HFFc6 (cell line): ENCODE measurements at places on chromosomes 1 and 21.

GRCh38 chr21:43211760-43212115 is 42.9 kb downstream of the CRYAA start:
- no peak for DNase-seq

- no peak for DNase-seq
Observed at GRCh38 chr1:221908573-221908972, 166.7 kb upstream of the DUSP10 start.

DNA sequence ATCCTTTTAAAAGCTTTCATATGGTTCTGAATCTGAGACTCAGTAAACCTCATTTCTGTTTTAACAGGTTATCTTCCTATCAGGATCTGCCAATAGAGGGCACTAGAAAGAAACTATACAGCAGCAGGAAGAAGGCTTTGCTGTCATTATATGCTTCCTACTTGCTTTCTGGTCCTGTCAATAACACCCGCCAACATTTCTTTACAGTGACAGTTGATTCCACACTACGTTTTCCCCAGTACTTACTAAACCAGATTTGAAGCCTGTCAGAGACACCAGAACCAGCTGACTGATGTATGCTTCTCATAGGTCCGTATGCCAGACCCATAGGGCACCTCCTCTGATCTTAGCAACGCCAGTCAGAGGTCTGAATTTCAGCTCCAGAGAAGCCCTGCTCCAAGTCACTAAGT is 341.0 kb upstream of the NEGR1 start:
- peak; percentile 51 for DNase-seq

DNA sequence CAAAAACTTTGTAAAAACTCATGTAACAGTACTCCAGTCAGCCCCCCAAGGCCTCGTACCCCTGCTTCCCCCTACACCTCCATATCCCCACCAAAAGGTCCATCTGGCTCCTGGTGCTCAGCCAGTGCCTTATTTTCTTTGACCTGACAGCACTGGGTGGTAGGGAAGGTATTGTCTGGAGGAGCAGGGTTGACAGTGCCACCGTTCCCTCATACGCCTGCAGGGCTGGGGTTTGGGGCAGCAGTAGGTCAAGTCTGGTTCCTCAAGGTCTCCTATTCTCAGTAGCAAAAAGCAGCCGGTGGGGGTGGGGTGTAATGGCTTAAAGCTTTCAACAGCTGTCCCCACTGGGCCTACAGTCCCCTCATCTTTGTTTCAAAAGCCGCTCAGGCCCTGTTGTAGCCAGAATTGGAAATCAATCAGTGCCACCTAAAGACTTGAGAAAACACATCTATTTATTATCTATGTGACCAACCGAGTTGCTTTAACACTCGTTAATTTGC is 25.3 kb upstream of the TTF2 start:
- DNase-seq, result no peak

- no peak for DNase-seq
Observed at GRCh38 chr21:31255896-31256295, 88.2 kb downstream of the TIAM1 start.

- no peak for DNase-seq
Observed at GRCh38 chr21:18769599-18769998, 366.0 kb upstream of the TMPRSS15 start.

- DNase-seq, result no peak
Observed at GRCh38 chr1:14217384-14217783, 381.1 kb upstream of the KAZN start.

DNA sequence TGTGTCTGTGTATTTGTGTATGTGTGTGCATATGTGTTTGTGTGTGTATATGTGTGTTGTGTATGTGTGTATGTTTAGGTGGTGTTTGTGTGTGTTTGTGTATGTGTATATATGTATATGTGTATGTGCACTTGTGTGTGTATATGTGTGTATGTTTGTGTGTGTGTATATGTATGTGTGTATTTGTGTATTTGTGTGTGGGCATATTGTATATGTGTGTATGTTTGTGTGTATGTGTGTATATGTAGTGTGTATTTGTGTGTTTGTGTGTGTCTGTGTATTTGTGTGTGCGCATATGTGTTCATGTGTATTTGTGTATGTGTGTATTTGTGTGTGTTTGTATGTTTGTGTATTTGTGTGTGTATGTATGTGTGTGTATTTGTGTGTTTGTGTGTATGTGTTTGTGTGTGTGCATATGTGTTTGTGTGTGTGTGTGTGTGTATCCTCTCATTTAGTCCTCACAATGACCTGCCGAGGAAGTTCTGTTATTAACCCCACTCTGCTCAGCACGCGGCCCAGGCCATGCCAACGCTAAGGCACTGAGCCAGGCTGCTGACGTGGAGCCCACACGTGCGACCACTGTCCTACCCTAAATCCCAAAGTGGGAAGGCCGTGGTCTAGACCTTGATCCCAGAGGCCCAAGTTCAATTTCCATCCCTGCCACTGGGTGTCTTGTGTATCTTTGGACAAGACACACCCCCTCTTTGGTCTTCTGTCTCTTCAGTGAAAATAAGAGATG is 43.2 kb upstream of the TMEM51 start:
- DNase-seq, result no peak

- DNase-seq, result no peak
Observed at GRCh38 chr21:25903607-25904006, 168.8 kb downstream of the GABPA start.

GRCh38 chr1:12159816-12160215 is 7.0 kb upstream of the TNFRSF1B start:
- no peak for DNase-seq

GRCh38 chr1:221868593-221869303 is 126.9 kb upstream of the DUSP10 start:
- DNase-seq, result peak; percentile 85

DNA sequence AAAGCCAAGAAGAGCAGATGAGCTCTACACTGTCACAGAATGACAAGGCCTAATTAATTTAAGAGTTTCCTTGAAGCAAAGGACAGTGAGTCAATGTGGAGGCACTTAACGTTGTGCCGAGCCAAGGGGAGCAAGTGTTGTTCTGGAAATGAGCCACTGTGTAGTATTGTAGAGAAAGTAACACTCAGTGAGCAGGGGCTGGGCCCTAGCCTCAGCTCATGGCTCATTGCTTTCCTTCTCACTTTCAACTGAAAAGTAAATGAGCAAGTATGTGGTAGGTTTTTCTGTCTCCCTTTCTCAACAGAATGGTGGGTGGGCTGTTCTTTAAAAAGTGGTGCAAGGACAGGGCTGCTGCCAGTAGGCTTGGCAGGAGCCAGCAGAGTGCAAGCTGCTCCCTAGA is 11.8 kb upstream of the KIAA0040 start:
- no peak for DNase-seq

DNA sequence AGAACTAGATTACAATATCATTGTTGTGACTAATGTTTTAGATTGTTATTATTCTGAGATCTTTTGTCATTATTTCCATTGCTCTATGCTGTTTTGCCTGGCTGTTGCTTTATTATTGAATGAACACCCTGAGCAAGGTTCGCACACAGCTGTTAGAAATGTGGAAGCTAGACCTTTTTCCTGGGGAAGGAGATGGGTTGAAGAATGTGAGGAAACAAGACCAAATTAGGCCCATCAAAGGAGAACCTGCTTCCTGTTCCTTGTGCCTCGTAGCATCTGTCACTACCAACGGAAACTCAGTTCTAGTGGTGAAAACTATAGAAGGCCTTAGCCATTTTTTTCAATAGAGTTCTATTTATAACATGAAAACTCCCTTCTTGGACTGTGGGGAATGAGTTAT is 68.7 kb downstream of the RGL1 start:
- no peak for DNase-seq

DNA sequence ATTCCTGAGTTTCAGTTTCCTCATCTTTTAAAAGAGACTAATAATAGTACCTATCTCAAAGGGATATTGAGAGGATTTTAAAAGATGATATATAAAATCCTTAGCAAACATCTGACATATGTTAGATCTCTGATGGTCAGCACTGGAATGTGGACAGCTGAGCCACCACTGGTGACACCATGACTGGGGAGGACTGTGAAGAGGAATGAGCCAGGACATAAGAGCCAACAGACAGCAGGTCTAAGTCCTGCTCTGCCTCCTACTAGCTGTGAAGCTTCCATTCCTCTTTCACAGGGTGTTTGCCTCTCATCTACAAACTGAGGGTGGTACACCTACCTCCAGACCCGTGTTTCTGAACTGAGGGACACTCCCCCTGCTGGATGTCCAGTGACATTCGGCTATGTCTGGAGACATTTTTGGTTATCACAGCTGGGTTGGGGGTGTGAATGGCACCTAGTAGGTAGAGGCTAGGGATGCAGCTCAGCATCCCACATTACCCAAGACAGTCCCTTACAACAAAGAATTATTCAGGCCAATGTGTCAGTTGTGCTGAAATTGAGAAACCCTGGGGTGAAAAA is 109.1 kb upstream of the OLIG2 start:
- no peak for DNase-seq

GRCh38 chr1:212518188-212519054 is 85.7 kb downstream of the NENF start:
- DNase-seq, result peak; percentile 70

DNA sequence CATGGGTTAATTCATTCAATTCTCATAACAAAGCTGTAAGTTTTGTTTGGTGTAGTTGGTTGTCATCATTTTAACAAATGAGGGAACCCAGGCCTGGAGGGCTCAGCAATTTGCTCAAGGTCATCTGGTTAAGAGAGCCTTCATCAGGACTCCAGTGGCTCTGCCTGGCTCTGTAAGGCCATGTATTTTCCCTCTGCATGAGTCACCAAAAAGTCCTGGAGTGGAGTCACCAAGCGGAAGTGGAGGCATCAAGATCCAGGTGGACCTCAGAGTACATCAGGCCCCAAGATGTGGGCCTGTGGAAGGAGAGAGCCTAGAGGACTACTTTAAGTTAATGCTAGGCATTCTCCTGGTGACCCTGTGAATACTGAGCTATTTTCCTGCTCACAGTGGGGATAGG is 30.0 kb upstream of the RBM15 start:
- peak; percentile 60 for DNase-seq

DNA sequence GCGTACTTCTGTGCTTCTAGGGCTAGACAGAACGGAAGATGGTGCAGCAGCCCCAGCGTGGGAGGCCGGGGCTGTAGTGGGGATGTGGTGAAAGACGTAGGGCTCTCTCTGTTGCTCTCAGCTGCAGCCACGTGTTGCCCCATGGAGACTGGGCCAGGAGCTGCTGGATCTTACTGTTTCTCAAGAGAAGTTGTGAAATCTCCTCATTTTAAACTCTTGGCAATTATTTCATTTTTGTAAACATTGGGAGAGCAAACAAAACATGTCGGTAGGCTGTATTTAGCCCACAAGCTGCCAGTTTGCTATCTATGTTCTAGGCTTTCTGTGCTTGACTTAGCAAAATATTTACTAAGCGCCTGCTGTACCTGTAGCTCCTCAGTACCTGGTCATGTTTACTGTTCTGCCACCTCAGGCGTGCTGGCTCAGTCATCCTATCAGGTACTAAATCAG is 15.9 kb upstream of the ELOA start:
- DNase-seq, result no peak

DNA sequence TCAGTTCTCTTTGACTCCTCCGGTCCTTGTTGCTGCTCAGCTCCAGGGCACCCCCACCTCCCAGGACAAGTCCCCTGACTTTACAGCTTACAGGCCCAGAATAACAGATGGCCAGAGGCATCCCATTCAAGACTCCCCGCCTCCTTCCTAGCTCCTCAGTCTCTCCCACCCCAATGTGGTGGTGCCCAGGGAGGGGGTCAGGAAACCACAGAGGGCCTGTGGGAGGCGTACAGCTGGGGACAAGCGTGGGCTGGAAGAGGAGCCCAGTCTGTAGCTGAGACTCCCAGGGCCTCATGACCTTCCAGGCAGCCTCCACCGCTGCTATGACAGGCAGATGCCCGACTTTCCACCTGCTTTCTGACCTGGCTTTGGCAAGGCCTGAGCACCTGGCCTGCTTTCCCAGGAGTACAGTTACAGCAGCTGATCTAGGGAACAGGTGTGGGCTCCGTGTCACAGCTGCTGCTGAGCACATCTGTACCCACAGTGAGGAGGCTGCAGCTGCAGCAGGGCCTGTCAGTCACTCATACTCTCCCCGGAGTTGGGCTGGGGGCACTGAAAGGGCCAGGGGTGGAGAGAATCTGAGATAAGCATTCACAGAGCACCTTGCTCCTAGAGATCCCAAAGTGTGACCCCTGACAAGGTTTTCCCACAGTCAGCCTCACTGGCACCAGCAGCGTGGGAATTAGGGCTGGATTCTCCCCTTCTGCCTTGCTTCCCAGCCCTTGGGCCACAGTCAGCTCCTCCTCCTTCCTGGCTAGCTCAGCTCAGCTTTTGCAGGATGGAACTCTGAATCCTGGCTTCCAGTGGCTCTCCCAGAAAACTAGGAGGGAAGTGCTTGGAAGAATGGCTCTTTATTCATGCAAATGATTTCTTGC is 7.1 kb upstream of the NAV1 start:
- no peak for DNase-seq

GRCh38 chr1:3346478-3346877 is 108.0 kb upstream of the ARHGEF16 start:
- no peak for DNase-seq

DNA sequence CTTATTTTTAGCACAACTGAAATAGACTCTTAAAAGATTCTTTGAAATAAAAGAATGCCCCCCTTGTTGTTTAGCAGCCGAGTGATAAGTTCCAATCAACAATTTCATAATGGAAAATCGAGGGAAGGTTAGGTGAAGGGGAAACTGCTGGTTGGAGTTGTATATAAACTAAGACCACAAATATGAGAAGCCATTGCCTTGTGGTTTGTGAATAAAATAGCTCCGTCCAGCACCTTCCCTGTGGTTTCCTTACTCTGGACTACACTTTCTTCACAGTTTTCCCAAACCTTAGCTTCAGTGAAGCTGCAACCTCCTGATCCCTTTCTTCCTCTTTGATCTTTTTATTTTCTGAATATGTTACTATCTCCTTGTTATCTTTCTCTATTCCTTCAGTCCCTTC is 6.7 kb upstream of the RAB3GAP2 start:
- DNase-seq, result no peak

- no peak for DNase-seq
Observed at GRCh38 chr1:3896396-3897000, 3.6 kb downstream of the C1orf174 start.

- peak; percentile 80 for DNase-seq
Observed at GRCh38 chr1:217562229-217562878, 68.5 kb downstream of the GPATCH2 start.

DNA sequence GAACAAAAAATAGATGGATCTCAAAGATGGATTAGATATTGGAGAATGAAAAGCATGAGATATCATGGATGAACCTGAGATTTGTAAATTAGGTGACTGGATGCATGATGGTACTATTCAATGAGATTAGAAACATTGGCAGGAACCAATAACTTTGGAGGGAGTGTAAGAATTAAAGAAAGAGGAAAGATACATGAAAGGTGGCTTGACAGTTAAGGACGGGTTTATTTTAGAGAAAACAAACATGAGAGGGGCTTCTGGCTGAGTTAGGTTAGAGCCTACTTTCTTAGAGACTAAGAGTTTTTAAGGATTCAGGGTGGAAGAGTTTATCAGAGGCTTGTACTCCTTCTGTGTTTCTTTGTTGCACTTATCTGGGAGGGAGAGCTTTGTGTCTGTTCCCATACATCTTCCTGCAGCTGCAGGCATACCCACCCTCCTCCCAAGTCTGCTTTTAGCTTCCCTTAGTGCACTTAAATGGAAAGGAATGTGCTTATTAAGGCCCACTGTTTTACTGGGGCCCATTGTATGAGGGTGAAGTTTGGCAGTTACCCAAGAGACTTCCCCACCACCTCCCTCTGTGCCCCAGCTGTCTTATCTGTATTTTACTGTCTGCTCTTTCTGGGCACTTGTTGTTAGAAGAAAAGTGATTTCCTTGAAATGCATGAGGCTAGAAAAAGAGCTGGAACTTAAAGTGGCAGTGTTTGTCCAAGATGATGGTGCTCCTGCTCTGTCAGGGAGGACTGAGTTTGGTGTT is 26.1 kb upstream of the CR2 start:
- no peak for DNase-seq

GRCh38 chr1:213692321-213692720 is 295.5 kb upstream of the PROX1 start:
- DNase-seq, result no peak

GRCh38 chr1:17212487-17213121 is 7.7 kb downstream of the PADI1 start:
- DNase-seq, result peak; percentile 62
